Cortex of kidney (tissue), 1 donor: ENCODE measurements at places on chromosomes 5 and 9.

GRCh38 chr5:10468256-10468655 lies 26.6 kb downstream of the ROPN1L start:
- DNase-seq = no peak

GRCh38 chr9:127116957-127117356 lies 5.5 kb downstream of the ANGPTL2 start:
- no peak for DNase-seq

GRCh38 chr9:109584205-109584604 lies 86.1 kb upstream of the PTPN3 start:
- DNase-seq = no peak

- DNase-seq = no peak
Measured at GRCh38 chr9:134484479-134484878, 157.1 kb upstream of the COL5A1 start.

DNA sequence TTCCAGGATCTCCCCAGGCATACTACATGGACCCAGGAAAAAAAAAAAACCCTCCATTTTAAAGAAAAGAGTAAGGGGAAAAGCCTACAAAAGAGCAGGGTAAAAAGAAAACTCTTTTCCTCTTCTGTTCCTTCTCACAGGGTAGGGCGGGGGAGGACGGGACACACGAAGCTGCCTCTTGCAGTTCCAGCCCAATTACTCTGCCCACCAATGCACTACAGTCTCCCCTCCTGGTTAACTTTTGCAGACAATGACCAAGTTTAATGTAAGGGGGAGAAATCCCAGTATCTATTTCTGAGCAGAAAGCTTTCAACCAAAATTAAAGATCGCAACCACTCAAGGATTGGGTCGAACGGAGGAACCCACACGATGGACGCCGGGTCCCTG lies 1.3 kb downstream of the BRD3 start:
- DNase-seq = no peak

- DNase-seq = no peak
Measured at GRCh38 chr5:100562821-100563220, 27.6 kb downstream of the FAM174A start.

DNA sequence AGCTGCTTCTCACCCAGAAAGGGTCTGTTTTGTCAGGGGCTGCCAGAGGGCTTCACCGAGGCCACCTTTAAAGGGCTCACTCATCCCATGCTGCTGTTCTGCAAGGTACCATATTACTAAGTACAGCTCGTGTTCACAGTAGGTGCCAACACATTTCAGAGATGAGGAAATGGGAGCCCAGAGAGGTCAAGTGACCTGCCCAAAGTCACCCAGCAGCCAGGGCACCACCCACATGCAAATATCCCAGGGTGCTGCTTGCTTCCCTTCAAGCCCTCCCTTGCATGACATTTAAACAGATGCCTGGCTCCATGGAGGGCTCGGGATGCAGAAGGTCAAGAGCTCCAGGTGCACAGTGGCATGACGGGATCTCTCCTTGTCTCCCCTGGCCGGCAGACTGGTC lies 123.5 kb upstream of the SARDH start:
- DNase-seq = no peak

DNA sequence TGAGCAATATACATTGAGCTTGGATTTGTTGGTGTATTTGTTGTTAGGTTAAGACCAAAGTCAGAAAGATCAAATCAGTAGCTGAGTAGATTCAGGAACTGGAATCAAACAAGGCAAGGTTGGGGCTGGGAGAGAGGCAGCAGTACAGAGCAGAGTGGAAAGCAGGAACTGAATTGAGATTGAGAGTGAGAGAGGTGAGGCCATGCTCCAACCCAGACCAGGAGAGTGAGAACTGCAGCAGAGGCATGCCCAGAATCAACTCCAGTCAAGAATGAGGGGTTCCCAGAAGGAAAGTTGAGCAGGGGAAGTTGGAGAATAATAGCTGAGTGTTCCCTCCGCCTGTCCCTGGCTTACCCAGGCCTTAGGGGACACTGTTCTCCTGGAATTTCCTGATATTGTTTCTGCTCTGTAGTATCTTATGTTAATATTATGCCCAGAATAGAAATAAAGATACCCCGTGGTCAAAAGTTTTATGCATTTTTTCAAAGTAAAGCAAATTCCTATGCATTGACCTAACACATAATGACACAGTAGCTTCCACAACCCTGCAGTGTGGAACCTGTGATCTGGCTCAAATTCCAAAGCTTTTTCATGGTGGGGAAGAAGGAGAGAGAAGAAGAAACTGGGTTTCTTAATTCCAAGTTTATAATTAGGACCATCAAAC lies 82.7 kb downstream of the SV2C start:
- no peak for DNase-seq

GRCh38 chr5:180869587-180869986 lies 8.5 kb upstream of the ZFP62 start:
- no peak for DNase-seq

DNA sequence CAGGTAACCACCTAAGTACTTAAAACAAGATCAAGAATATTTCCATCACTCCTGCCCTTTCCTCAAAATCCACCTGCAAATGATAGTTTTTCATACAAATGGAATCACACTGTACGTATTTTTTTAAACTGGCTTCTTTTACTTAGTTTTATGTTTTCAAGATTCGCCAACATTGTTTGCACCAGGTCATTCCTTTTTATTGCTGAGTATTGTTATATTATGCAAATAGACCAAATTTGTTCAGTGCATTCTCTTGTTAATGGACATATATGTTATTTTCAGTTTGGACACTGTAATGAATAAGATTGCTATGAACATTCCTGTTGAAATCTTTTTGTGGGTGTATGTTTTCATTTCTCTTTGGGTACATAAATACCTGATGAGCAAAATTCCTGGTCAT lies 8.3 kb upstream of the ANKRD31 start:
- DNase-seq = no peak

GRCh38 chr5:151132963-151133362 lies 24.6 kb downstream of the ANXA6 start:
- no peak for DNase-seq

DNA sequence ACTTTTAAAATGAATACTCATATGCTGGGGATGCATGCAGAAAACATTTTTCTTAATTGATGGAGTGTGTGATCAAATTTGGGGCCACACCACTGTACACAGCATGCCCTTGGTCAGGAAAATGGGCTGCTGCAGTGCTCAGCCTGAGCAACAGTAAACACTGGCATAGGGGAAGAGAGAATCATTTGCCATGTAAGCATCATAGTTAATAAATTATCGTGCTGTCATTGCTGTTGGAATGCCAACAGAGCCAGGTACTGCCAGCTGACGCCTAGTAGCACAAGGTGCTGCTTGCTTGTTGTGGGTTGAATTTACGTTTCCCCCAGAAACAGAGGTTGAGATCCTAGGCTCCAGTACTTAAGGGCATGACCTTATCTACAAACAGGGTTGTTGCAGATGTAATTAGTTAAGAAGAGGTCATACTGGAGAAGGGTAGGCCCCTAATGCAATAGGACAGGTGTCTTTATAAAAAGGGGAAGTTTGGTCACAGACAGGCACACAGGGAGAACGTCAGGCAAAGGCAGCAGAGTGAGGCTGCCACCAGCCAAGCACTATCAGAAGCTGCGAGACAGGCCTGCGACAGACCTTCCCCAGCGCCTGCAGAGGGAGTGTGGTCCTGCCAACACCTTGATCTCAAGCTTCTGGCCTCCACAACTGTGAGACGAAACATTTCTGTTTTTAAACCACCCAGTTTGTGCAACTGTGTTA lies 25.3 kb downstream of the DAP start:
- DNase-seq = no peak

- DNase-seq = no peak
Measured at GRCh38 chr5:1724822-1725602, 74.6 kb downstream of the MRPL36 start.

DNA sequence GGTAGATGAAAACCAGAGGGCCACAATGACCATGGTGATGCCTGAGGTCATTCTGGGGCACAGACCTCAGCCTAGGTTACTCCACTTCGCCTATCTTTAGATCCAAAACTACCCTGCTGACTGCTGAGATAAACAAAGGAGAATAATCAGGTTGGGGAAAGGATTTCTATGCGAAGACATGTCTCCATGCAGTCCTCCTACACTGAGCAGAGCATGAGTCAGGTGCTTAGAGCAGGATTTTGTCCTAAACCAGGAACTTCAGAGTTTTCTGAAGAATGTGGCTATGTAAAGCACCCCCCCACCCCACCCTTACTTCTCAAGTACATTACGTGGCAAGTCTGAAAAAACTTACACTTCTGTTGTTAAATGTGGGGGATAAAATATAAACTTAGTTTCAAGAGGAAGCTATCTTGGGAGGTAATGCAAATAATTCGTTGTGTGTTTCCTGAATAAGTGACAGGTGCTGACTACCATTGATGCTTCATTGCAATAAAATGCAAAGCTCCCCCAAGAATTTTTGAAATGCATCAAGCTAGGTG lies 19.4 kb downstream of the PDCD1LG2 start:
- no peak for DNase-seq

DNA sequence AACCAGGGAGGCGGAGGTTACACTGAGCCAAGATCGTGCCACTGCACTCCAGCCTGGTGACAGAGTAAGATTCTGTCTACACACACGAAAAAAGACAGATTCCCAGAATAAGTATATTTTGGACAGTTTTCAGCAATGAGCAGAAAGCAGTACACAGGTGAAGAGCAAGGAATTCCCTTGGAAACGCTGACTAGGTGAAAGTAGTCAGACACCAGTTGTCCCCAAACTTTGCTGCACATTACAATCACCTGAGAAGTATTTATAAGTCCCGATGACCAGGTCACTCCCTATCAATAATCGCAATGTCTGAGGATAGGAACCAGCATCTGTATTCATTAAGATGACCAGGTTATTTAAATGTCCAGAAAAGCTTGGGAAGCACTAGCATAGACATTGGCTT lies 78.3 kb downstream of the CPLANE1 start:
- no peak for DNase-seq

- no peak for DNase-seq
Measured at GRCh38 chr9:10014889-10015288, 597.9 kb downstream of the PTPRD start.

DNA sequence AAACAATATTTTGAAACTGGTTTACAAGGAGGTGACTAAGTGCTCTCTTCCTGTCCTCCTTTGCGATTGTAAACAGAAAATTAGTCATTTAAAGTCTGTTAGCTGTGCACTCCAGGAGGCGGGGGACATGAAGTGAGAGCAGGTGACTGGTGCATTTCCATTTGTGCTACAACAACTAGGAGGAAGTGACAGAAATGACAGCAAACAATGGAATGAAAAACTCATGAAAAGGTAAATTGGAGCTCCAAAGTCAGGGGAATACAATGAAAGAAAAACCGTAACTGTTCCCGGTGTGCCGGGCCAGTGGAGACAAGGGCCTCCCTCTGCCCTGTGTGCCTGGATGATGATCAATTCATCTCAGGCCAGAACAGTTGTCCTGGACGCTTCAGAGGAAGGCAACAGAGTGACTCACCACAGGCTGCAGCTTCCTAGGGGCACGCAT lies 439.9 kb downstream of the GADD45G start:
- no peak for DNase-seq

DNA sequence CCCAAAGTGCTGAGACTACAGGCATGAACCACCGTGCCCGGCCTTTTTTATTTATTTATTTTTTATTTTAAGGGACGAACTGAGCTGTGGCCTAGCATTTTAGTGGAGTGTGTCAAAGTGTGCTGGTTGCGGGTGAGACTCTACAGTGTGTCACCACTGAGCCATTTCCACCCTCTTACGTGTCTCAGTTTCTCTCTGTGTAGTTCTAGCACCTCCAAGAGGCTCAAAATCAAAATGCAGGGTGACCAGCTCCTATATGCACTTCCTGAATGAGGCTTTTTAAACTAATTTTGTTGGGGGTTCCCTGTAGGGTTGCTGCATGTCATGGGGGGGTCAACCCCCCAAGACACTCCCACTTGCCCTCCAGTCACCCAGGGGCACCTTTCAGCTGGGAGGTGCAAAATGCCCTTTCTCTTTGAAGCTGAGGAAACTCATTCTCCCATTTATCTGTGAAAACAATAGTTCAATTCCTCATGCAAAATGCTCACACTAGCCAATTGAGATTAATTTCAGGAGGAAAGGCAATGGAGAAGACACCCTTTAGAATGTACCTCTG lies 69.3 kb downstream of the COL15A1 start:
- no peak for DNase-seq

GRCh38 chr9:126830827-126831226 lies 26.0 kb downstream of the ZBTB43 start:
- DNase-seq = no peak

DNA sequence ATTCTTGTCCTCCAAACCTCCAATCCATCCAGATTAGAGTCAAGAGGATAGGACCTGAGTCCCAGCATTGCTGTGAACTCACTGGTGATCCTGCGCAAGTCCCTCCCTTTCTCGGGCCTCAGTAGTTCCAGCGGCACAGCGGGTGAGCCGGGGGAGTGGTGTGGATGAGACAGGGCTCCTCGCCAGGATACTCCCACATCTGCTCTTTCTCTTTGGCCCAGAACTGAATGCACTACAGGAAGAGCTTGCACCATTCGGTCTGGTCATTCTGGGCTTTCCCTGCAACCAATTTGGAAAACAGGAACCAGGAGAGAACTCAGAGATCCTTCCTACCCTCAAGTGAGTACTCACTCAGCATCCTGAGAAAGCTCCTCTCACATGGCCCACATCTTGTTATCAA lies 6.3 kb downstream of the GPX3 start:
- no peak for DNase-seq

DNA sequence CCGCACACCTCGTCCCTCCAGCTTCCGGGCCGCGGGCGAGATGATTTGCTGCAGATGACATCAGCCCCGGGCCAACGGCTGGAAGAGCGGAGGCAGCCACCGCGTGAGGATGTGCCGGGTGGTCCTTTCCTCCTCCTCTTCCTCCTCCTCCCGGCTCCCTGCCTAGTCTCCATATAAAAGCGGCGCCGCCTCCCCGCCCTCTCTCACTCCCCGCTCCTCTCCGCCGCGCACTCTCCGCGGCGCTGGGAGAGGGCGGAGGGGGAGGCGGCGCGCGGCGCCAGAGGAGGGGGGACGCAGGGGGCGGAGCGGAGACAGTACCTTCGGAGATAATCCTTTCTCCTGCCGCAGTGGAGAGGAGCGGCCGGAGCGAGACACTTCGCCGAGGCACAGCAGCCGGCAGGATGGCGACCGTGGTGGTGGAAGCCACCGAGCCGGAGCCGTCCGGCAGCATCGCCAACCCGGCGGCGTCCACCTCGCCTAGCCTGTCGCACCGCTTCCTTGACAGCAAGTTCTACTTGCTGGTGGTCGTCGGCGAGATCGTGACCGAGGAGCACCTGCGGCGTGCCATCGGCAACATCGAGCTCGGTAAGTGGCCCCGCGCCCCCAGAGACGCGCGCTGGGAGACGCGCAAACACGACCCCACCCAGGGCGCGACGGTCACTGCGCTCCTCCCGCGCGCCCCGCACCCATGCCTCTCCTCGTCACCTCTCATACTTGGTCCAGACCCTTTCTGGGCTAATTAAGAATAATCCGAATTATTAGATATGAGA lies at the start of gene MAP1B:
Gene MAP1B (plus strand): TSS at position 345 of the 770 bp plus-strand sequence. CDS start 57 bp downstream, at position 402.
- DNase-seq = no peak

GRCh38 chr5:3122985-3123762 lies 371.7 kb upstream of the IRX2 start:
- DNase-seq = no peak

- no peak for DNase-seq
Measured at GRCh38 chr9:108910914-108911313, 23.0 kb downstream of the ELP1 start.
